Astrocyte (in vitro differentiated cells and primary cell): ENCODE measurements at places on chromosomes 5 and 9. TPM values are rescaled to one million over a fixed set of nuclear protein-coding genes. Genes with fewer than 3 reads are reported as not detected.

C5orf58 gene
- total RNA-seq, result not detected in 2 replicates

DNA sequence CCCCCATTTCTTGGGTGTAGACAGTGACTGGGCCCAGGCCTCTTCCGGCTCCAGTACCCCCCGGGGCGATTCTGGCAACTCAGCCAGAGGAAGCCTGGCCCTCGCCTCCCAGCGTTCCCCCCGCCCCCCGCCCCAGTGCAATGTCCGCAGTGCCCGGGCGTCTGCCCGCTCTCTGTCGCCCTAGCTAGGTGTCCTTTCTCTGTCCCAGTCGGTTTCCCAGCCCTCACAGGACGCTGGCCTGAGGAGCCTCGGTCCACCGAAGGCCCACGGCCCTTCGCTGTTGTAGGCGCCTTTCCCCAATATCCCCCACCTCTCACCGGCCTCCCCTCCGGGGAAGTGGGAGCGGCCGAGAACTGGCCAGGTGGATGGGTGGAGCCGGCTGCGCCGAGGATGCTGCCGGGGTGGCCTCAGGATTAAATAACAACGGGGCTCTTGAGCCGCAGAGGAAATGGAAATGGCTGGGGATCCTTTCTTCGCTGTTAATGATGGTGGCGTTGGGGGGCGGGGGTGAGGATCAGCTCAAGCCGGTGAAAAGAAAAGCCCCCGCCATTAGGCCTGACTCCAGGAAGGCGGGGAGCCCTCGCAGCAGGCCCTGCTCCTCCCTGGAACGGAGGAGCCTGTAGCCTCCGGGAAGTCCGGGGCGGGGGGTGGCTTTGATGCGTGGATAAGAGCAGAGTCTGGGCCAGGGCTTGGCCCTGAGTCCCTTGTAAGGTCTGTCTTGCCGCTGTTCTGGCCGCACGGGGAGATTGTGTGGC lies 1.1 kb upstream of the SPRY4 start:
- peak; percentile 44 for DNase-seq
- H3K27ac ChIP-seq, result peak overlapping the region; percentile 90
- H3K27me3 ChIP-seq, result no peaks in the 10 kb centered on the region
- H3K4me3 ChIP-seq, result peak overlapping the region; percentile 91
- no peaks in the 10 kb centered on the region for H3K36me3 ChIP-seq
- peaks cover 46% of the 10 kb centered on the region for H3K4me1 ChIP-seq

GRCh38 chr9:37692622-37693221 lies 42.0 kb downstream of the FRMPD1 start:
- DNase-seq, result no peak
- no peaks in the 10 kb centered on the region for H3K4me1 ChIP-seq
- peaks cover 25% of the 10 kb centered on the region for H3K27me3 ChIP-seq
- no peak overlapping the region for H3K27ac ChIP-seq
- no peak overlapping the region for H3K4me3 ChIP-seq

- DNase-seq, result no peak
- H3K36me3 ChIP-seq, result no peaks in the 10 kb centered on the region
- H3K27me3 ChIP-seq, result no peaks in the 10 kb centered on the region
- no peak overlapping the region for H3K27ac ChIP-seq
- no peaks in the 10 kb centered on the region for H3K4me1 ChIP-seq
Measured at GRCh38 chr5:31054453-31054852, 139.0 kb upstream of the CDH6 start.
